Stimulated activated CD4-positive, alpha-beta T cell treated with anti-CD3 and anti-CD28 coated beads, Interleukin-15, amount 100 ng/mL, for 24 hours (primary cell): ENCODE measurements at places on chromosomes 11 and 22.

DNA sequence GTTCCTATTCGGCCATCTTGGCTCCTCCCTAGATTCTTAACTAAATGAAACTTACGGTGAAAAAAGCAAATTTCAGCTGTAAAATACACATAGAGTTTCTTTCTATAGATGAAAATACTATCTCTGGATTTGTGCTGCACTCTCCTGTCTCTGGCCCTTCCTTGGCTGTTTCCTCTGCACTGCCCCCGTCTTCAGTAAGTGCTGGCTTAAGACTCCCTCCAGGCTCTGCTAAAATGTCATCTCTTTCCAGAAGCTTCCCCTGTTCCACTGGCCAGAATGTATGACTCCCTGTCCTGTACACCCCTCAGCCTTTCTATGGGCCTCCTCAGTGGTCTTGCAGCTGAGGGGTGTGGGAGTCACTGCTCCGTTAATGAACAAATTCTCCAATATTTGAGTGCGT lies 109.1 kb upstream of the NARS2 start:
- no peak for DNase-seq

DNA sequence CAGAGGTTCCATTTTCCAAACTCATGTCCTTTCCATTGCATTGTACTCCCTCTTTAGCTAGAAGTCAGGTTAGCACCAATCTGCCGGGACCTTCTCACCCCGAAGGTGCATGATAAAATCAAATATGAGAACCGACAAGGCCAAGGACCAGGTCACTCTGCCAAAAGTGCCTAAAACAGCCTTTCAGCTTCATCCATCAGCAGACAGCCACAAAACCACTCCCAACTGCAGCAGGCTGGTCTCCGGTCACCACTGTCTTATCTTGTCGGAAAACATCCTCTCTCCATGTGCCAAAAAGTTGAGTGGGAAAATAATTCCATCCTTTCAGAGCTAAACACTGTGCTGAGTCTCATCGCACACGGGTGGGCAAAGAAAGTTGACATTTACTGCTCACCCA lies 1.4 kb downstream of the PI4KA start:
- no peak for DNase-seq

GRCh38 chr11:17538731-17539130 lies 5.5 kb downstream of the USH1C start:
- DNase-seq, result no peak

DNA sequence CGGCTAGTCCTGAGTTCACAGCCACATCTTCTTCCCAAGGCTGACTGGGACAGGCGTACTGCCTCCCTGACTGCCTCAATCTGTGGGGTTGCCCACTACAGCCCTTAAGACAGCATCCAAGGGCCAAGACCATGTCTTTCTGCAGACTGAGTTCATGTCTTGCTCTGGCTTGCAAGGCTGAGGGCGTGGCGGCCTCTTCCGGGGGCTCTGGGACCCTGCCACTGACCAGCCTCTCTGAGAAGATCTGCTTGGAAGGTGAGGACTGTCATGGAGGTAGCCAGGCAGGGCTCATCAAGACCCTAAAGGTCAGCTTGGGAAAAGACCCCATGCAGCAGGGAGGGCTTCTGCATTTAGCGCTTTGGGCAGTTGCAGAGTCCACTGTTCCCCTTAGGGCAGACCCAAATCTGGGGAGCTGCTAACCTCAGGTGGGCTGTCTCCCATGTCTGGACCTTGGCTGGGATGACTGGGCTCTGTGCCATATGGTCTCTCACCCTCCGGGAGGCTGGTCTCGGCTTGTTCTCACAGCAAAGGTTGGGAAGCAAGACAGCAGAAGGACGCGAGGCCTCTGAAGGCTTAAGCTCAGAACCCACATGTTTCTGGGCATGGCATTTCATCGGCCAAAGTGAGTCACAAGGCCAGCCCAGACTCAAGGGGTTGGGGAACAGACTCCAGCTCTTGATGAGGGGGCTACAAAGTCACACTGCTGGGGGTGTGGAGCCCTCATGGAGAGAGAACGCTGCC lies 109.1 kb upstream of the LMO1 start:
- DNase-seq, result no peak

GRCh38 chr22:44648821-44649565 lies 53.0 kb upstream of the PRR5 start:
- DNase-seq, result no peak

- no peak for DNase-seq
Observed at GRCh38 chr11:16778286-16778685, 39.8 kb downstream of the C11orf58 start.

DNA sequence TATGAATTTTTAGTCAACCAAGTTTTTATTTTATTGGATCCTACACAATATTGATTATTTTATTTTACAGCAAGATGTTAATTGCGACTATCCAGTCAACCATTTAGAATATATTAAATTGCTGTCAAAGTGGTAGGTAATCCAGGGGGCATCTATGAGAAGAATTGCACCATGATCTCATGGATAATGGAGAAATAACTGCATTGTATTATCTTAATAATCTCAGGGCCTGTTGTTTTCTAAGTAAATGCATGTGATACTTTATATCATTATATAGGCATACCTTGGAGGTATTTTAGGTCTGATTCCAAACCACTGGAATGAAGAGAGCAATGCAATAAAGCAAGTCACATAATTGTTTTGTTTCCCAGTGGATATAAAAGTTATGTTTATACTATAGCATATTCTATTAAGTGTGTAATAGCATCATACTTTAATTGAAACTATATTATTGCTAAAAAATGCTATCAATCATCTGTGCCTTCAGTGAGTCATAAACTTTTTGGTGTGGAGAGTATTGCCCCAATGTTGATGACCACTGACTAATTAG lies 595.4 kb upstream of the CHORDC1 start:
- no peak for DNase-seq

DNA sequence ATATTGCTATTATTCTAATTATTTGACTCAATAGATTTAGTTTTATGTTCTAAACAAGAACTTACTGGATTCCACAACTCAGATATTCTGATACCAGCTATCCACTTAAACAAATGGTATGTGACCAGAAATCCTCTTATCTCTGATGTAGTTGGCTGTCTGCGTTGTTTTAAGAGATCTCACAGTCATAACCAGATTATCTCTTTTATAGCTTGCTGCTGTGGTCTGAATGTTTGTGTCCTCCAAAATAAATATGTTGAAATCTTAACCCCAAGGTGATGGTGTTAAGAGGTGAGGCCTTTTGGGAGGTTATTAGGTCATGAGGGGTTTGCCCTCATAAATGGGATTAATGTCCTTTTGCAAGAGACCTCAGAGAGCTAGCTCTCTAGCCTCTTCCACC lies 12.7 kb downstream of the ANKRD42 start:
- no peak for DNase-seq

DNA sequence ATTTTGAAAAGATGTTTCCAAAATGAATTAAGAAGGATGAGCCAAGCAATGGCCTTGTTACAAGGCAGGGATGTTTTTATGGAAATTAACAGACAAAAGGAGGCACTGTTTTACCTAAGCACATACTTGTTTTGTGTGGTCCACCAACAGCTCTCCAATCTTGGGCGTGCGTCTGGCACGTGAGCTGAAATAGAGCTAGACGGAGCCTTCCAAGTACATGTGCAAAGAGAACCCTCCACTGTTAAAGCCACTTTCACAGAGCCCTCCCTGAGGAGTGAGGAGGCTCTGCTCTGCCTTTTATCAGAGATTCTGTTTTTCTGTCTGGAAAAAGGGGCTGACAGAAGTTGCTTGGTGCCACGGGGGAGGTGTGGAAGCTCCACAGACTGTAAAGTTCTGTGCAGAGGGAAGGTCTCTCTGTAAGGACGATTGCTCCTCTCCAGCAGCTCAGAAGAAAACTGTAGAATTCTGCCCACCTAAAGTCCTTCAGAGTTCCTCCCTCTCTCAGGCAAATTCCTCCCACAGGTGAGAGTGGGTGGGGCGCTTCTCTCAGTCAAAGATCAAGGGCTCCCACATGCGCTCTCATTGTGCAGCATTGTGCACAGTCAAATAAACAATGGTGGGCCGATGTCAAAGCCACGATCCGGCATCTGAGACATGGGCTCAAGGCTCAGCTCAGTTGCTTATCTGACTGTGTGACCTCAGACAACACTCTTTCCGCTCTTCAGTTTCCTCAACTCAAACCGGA lies 92.6 kb upstream of the CSNK2A3 start:
- no peak for DNase-seq

GRCh38 chr11:45802531-45803317 lies 2.2 kb upstream of the SLC35C1 start:
- no peak for DNase-seq

- no peak for DNase-seq
Observed at GRCh38 chr11:34654483-34655334, 33.8 kb downstream of the EHF start.

DNA sequence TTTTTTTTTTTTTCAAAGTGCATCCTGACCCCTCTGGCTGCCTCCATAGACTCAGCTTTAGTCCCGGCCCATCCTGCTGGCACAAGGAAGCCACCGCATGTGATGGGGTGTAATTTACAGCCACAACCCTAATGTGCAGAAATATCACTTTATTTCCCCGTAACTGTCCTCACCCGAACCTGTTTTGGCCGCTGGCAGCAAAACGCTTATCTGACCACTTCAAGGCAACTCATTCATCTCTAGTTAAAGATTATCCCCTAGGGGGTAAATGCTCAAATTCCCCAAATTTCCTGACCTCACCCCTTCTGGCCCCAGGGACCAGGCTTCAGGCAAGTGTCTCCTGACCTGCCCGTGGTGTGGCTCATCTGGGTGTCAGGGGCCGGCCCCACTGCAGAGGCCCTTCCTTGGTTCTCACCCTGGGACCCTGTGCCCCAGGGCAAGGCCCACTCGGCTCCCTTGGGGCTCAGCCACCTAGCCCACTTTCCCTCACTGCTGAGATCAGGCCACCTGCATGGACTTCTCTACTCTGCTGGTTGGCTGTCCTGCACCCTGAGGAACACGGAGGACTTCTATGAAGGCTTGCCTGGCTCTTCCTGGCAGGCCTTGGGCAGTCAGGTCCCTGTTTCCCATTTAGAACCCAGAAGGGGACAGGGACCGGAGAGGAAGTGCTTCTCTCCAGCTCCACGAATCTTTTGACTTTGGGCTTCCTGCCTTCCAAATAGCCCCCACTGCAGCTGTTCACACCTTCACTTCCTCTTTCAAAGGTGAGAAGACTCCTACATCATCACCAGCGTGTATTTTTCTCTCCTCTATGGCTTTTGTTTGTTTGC lies 53.3 kb downstream of the WNT11 start:
- no peak for DNase-seq

DNA sequence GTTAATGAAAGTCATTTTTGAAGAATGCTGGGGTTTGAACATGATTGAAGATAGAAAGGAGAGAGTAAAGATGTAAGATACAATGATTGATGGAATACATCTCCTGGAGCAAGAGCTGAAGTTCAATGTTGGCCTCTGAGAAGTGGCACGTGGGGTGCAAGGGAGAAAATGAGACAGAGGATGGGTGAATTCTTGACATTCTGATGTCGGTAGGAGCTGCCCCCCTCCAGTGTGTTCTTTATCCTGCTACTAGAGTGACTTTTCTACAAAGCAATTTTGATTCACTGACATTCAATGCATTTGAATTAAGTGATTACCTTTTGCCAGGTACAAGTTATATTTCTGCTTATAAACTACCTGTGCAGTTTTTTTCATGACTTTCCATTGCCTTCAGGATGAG lies 159.0 kb upstream of the MTMR2 start:
- no peak for DNase-seq
